Stimulated activated CD4-positive, alpha-beta T cell treated with anti-CD3 and anti-CD28 coated beads, Interleukin-4, amount 100 ng/mL, for 1 hour (primary cell): ENCODE measurements at places on chromosomes 6 and 20.

DNA sequence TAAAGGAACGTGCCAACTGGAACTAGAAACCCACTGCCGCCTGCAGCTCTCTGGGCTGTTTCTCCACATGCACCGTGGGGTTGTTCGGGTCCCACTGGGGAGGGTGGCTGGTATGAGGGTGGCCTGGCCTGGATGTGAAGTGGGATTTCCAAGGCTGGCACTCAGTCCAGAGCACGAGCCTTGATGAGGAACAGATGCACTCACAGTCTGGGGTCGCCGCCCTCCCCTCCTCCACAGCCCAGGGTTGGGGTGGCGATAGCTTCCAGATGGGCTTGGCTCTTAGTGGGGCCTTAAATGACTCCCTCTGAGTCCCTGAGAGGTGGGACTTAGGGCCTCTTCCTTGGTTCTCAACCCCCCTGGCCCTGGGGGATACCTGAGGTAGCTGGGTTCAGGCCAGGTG lies 30.7 kb upstream of the ANGPT4 start:
- DNase-seq, result no peak

- no peak for DNase-seq
Observed at GRCh38 chr20:32752458-32753250, 9.4 kb upstream of the COMMD7 start.

GRCh38 chr6:74901576-74901975 lies 304.3 kb downstream of the COL12A1 start:
- no peak for DNase-seq

- no peak for DNase-seq
Observed at GRCh38 chr20:44704551-44704971, 10.6 kb upstream of the CCN5 start.

DNA sequence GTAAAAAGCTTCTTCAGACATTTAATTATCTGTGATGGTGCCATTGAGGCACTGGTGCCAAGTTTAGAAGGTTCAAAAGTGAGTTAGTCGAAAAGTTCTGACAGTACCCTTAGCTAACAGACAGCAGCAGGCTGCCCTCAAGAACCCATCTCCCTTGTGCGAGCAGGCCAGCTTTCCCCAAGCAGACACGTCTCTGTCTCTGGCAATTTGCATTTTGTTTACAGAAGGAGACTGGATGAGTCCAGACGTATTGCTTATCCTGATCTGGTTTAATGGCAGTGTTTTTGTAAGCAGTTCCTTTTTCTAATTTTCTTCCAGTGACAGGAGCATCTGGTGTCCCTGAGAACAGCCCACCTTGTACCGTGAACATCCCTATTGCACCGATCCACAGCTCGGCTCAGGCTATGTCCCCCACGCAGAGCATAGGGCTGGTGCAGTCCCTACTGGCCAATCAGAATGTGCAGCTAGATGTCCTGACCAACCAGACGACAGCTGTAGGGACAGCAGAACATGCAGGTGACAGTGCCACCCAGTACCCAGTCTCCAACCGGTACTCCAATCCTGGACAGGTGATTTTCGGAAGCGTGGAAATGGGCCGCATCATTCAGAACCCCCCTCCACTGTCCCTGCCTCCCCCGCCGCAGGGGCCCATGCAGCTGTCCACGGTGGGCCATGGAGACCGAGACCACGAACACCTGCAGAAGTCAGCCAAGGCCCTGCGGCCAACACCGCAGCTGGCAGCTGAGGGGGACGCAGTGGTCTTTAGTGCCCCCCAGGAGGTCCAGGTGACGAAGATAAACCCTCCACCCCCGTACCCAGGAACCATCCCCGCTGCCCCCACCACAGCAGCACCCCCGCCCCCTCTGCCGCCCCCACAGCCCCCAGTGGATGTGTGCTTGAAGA lies 58.3 kb upstream of the TMEM181 start:
- no peak for DNase-seq

GRCh38 chr6:36657271-36657670 lies 21.2 kb upstream of the CDKN1A start:
- no peak for DNase-seq

DNA sequence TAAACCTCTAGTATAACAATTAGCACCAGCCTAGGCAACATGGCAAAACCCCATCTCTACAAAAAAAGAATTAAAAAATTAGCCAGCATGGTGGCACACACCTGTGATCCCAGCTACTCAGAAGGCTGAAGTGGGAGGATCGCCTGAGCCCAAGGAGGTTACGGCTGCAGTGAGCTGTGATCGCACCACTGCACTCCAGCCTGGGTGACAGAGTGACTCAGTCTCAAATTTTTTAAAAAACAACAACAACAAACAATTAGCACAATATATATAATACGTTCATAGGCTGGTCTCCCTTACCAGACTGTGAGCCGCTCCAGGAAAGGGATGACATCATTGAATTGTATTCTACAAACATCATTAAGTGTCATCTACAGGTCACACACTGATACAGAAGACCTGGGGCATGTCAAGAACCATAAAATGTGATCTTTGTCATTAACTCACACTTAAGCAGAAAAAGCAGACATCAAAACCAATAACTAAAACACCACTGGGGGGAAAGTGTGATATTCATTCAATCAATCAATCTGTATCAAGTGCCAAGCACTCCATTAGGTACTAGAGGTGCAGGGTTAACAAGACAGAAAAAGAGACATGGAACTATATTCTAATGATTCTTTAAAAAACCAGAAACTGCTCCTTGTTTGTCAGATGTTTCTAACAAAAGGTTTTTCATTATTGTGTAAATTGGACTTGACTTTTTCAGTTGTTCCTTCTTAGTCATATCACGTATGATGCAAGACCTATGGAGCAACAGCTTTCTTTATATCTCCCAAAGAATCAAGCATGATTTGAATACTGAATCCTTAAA lies 17.8 kb downstream of the MAP3K5 start:
- no peak for DNase-seq

GRCh38 chr6:158686791-158687381 lies 37.0 kb downstream of the SYTL3 start:
- no peak for DNase-seq

GRCh38 chr6:156880913-156881312 lies 103.7 kb downstream of the ARID1B start:
- DNase-seq, result no peak

GRCh38 chr6:6686176-6686575 lies 97.7 kb downstream of the LY86 start:
- no peak for DNase-seq

GRCh38 chr6:130259557-130259956 lies 36.8 kb upstream of the SAMD3 start:
- DNase-seq, result no peak

GRCh38 chr6:73929405-73929804 lies 233.4 kb downstream of the CD109 start:
- no peak for DNase-seq

- DNase-seq, result no peak
Observed at GRCh38 chr20:19275038-19275629, 62.7 kb downstream of the SLC24A3 start.

GRCh38 chr6:108560463-108561308 lies at the start of gene FOXO3:
TSS of gene FOXO3 (plus strand) at chr6:108560917. CDS start at chr6:108561209, 292 bp downstream.
- DNase-seq, result peak; percentile 63

GRCh38 chr6:154981079-154981870 lies 13.8 kb upstream of the TIAM2 start:
- DNase-seq, result no peak

GRCh38 chr20:63652192-63652980 lies 838 bp downstream of the STMN3 start:
- peak; percentile 46 for DNase-seq

DNA sequence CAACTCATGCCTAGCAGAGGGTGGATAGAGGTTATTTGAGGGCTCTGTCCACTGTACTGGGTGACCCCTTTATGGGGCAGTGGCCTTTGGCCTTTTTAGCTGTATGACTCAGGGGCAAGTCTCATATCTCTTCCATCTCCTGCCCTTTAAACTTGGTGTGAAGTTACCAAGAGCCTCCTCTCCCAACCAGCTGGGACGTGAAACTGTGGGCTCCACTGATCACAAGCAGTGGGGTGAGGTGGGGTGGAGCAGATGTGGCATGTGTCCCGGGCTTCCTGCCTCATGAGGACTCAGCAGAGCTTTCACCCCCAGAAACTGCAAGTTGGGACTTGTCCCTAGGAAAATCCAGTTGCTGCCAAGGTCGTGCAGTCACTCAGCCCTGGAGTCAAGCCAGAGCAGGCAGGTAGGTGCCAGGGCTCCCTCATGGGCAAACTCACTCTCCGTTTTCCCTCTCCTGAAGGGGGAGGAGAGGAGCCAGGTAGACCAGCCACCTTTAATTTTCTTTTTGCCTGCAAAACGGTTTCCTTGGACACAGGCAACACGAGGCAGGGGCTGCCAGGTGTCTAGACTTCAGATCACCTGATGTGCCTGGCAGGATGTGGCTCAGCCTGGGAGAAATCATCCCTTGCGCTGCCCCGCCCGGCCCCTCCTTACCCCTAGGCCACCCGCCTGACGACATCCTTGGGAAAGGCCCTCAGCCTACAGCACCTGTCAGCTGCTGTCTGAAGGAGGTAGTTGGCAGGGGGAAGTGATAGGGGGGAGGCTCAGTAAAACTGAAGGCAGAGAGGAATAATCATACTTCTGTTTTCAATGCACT lies 4.0 kb downstream of the CDKN1A start:
- peak; percentile 66 for DNase-seq

DNA sequence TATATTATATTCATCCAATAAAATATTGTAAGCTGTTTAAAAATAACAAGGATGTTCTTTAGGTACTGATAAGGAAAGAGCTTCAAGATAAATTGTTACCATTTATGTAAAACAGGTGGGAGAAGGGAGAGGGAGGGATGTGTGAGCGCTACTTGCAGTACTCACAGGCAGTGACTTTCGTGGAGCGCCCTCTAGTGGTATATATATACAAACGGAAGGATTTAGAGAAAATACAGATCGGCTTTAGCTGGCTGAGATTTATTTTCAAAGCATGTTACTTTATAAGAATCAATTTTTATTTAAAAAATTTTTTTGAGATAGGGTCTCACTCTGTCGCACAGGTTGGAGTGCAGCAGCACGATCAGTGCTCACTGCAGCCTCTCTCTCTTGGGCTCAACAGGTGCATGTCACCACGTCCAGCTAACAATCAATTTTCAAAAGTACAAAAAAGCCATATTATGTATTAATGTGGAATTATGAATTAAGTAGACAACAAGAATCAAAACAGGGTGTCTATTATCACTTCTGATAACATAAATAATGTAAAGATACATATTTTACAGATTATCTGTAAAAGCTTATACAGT lies 3.3 kb upstream of the MOG start:
- DNase-seq, result no peak

DNA sequence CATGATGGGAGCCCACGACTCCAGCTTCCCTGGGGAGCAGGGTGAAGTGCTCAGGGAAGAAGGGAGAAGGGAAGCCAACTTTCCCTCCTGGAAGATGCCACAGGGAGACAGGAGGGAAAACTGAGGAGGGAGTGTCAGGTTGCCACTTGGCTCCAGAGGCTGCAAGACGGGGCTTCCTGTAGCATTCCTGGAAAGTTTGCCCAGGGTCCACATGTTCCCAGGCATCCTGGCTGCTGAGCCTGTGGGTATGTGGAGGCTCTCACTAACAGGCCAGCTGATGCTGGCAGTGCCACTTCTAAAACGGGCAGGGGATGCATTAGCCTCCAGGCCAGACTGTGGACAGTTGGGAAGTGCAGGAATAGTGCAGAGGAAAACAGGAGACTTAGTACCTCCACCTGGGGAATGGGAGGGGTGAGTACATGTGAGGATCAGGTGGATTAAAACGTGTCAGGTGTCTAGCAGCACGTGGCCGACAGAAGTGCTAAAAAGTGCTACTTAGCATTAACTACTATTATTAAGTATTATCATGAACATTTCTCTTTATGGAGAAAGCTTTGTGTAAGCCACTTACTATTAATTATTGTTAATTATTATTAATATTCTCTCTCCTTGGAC lies 33.2 kb downstream of the BANF2 start:
- DNase-seq, result no peak

- DNase-seq, result no peak
Observed at GRCh38 chr20:10432079-10432478, 1.9 kb downstream of the MKKS start.

DNA sequence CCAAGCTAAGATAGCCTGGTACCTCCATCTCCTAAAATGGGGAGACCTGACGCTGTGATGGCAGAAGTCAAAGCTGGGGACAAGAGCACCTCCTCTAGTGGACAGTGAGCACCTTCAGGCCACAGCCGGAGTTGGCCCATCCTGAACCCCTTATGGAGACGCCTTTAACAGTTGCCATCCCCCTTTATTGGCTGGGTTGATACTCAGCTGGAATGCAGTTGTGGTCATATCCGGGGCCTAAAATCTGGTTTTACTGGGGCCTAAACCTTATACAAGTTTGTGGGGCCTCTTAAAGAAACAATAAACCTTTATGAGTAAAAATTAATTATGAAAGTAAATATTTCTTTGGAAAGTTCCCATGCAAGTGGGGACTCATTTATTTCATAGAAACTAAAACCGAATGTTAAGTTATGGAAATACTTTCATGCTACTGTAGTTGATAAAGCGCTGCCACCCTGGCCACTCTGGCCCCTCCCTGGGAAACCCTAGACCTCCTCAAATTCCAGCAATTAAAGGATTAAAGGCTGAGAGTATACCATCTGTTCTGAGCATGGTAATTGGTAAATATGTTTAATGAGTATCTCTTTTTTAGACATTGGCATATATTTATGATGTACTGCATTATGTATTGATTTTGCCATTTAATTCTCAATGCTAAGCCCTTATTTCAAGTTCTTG lies 95.1 kb upstream of the SASH1 start:
- DNase-seq, result no peak

GRCh38 chr6:166830185-166830890 lies 126.0 kb downstream of the RNASET2 start:
- no peak for DNase-seq
